ENCODE measurements at places on chromosomes 2 and 18. TPM values are rescaled to one million over a fixed set of nuclear protein-coding genes. Genes with fewer than 3 reads are reported as not detected.

The SPIRE1 gene
- 15.1 TPM for polyA plus RNA-seq

The CD8B2 gene
- polyA plus RNA-seq: not detected

The VWC2L gene
- not detected for polyA plus RNA-seq

The POTEJ gene
- 0.06 TPM for polyA plus RNA-seq

The ALKAL2 gene
- 0.49 TPM for polyA plus RNA-seq

The ZNF516 gene
- polyA plus RNA-seq: 53.3 TPM

The RGPD3 gene
- 0.22 TPM for polyA plus RNA-seq

The POTEE gene
- not detected for polyA plus RNA-seq

The MC5R gene
- polyA plus RNA-seq: 5.5 TPM

The GATA6 gene
- polyA plus RNA-seq: 1.3 TPM

DNA sequence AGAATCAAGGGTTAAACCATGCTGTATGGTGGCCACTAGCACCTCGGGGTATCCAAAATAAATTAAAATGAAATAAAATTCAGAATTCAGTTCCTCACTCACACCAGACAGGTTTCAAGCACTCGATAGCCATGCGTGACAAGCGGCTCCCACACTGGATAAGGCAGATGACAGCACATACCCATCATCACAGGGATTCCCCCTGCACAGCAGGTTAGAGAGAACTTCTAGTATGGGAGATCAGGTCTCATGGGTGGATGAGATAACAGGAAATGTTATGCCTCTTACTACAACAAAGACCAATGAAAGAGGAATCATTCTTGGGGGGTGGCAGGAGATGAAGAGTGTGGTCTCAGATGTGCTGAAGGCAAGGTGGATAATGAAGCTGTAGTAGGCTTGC, 121.9 kb upstream of the ACAA2 start:
- no peak for DNase-seq

DNA sequence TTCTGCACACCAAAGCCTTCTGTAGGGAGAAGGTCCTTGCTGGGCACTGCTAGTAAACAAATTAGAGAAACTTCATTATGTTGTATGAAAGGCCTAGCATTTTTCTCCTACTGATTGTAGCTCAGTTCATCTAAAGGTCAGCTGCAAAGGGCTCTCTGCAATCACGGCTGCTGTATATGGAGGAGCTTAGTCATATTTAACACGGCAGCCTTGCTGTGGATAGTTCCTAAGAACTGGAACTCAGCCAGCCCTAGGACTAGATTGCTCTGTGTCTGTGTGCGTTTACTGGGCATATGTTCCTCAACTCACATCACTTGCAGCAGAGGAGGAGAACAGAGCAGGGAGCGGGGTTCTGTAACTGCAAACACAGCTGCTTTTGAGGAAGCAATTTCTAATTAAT, 1103.9 kb upstream of the KLHL29 start:
- DNase-seq: peak; percentile 32

DNA sequence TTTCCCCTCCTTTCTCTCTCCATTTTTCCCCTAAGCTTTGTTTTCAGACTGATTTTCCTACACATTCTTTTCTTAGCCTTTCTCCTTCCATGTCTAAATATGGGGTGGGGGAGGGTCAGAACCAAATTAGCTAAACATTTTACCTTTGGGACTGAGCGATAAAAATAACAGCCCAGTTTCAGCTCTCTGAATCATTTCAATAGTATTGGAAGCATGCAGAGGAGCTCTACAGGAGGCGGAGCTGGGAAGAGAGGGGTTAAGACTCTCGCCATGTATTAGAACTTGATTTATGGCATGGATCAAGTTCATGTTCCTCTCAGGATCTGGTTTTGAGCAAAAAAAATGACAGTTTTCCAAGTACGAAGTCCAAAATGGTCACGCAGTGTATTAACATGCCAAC, 109.1 kb downstream of the CPO start:
- DNase-seq: no peak

- DNase-seq: no peak
Observed at GRCh38 chr2:241081190-241081642, 20.9 kb downstream of the MTERF4 start.

DNA sequence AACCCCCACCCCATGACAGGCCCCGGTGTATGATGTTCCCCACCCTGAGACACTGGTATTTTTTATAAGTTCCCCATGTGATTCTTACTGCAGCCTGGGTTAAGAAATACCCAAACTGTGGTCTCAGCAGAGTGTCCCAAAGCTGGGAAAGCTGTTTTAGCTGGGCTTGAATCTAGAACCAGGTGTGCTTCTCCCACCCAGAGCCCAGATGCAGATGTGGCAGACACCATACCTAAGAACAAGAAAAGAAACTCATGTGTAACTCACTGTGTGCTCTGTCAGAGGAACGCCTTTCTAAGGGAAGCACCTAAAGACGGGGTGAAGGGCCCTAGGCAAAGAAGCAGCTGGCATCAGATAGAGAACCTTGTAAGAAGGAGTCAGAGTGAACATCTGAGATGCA, 23.9 kb downstream of the DOK1 start:
- DNase-seq: no peak

GRCh38 chr2:10328670-10329579, 26.2 kb downstream of the HPCAL1 start:
- no peak for DNase-seq

GRCh38 chr2:111188681-111189080, 68.0 kb downstream of the BCL2L11 start:
- DNase-seq: no peak

DNA sequence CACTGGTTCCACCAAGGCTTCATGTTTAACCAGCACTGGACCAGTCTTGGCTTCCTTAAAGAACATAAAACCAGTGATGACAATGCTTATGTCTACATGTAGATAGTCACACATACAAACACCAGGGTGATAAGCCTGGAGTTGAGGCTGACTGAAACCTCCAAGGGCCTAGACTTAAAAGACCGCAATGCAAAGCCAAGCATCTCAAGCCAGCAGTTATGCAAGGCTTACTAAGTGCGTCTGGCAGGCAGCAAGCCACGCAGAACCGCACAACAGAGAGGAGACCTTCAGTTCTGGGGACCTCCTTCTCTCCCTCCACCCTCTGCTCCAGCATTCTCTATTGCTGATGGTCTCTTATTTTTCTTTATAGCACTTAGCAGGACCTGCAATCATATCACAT, 63.2 kb upstream of the ACAA2 start:
- DNase-seq: no peak

DNA sequence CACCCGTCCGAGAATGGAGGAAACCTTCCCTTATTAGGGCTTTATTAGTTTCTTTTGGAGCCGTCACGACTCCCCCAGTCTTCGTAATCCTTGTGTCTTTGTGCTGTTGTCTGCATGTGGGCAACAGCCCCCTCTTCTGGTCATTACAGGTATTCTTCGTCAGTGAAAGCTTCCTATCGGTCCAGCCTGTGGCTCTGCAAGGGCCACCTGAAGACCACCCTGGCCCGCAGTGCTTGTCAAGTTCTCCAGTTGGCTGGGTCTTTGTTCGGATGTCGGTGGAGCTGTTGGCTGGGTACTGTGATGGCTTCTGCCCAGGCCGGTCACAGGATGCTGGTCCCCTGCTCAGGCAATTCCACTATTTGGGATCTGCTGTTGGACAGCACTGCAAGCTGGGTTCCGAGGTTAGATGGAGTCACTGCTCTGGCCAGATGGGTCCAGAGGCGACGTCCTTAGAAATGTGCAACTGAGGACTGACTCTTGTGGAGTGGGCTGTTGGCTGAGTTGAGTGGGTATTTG, 19.2 kb downstream of the E2F6 start:
- peak; percentile 64 for DNase-seq

DNA sequence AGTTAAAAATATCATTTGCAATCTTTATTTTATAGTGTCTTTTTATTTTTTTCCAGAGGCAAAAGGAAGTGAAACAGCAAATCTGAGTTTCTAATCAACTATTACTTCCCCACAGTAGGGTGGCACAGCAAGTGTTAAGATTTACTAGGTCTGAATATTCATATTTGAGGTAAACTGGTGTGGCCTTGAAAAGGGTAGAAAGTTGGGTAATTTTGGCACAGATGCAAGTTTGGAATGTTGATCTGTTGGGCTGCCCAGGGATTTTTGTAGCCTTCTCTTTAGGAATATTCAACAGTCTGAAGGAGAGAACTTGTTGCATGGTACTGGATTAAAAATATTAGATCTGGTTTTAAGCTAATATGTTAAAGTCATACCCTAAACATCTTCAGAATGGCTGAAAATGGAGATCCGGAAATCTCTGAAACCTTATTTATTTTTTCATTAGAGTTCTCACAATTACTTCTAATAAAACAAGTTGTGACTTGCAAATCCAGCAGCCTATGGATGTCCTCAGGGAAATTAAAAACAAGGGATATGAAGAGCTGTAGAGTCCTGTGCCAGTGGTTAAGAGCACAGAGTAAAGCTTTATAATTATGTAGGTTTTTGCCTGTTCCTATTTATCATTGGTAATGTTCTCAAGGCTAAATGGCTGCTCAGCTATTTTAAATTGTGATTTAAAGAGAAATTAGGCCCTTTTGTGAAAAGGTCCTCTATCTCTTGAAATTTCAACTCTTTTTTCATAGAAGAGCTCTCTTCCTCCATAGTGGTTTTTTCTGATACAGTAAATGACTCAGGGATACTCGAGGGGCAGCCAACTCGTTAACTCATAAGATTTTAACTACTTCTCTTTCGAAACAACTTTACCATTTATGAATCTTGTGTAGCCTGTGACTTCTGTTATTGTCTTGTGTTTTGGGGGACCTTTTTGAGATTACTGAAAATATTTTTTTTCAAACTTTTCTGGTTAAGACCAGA, 11.0 kb downstream of the TANK start:
- no peak for DNase-seq

- no peak for DNase-seq
Observed at GRCh38 chr2:71824436-71824835, 323.2 kb downstream of the CYP26B1 start.

DNA sequence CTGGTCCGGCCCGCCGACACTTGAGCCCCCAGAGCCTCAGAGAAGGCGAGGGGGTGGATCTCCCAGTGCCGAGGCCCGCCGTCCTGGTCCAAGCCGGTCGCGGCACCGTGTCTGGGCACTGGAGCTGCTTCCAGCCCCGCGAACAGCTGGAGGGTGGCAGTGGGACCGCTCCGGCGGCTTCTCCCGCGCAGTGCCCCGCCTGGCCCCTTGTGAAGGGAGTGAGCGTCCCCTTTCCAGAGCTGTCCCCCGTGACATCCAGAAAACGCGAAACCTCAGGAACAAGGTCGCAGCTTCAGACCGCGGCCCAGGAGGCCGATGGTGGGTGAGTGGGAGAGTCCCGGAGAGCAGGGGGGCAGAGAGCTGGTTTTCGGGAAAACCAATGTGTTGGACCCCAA, 579 bp upstream of the EMX1 start:
- no peak for DNase-seq

DNA sequence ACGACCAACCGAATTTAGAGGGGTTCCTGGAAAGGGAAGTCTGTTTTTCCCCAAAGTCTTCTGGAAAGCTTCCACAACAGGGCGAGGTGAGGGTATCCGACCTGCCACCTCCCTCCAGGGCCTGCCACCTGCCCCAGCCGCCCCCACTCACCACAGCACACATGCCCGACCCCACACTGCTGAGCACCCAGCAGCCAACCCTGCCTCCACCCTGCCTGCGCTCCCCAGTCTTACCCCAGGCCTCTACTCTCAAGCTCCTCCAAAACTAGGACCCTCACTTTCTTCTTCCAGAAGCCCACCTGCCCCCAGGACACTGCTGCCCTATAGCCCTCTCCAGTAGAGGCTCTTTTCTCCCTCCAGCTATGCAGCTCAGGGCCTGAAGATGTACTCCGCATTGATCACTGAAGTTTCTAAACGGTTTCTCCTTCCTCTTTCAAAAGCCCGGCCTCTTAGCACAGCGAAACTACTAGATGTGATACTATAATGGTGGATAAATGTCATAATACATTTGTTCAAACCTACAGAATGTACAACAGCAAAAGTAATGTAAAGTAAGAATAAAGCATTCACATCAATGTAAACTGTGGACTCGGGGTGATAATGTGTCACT, 128.8 kb upstream of the SLC1A4 start:
- no peak for DNase-seq

DNA sequence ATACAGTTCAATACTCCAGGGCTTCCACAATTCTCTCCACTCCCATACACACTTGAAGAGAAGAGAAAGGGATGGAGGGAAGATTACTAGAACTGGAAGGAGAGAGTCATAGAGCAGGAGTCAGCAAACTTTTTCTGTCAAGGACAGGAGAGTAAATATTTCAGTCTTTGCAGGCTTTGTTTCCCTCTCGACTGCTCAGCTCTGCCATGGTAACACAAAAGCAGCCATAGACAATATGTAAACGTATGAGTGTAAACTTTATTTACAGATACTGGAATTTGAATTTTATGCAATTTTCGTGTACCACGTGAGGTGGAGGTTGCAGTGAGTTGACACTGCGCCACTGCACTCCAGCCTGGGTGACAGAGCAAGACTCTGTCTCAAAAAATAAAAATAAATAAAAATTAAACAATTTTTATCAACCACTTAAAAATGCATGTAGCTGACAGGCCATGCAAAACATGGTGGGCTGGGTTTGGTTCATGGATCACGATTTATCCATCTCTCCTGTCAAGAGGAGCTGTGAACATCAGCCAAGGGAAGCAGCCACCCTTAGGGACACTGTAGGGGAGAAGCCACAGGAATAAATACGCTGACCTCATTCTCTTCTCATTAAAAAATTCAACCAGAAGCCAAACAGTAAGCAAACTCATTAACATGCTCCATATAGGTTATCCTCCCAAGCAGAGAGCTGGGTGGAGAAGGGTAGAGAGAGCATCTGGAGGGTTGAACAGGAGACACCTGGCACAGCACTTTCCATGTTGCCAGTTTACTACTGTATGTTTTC, 266.4 kb upstream of the FN1 start:
- DNase-seq: no peak

- no peak for DNase-seq
Observed at GRCh38 chr18:75350512-75350839, 77.0 kb downstream of the SMIM21 start.

- DNase-seq: no peak
Observed at GRCh38 chr2:197893403-197894177, 89.2 kb downstream of the PLCL1 start.

DNA sequence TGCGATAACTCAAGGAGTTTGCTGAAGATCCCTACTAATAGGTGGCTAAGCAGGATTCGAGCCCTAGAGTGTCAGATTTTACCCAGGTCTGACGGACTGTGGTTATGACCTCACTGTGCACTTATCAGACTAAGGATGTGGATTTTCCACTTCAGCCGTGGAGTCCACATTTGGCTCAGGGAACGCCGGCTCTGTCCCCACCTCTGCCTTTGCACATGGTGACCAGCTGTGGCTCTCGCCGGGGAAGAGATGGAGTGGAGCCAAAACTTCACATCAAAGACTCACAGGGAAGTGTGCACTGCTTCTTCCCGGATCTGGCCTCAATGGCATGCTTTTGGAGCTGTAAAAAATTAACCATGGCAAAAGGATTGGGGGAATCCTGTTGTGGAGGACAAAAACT, 249.3 kb upstream of the APCDD1 start:
- no peak for DNase-seq

All from hindlimb muscle (tissue), 1 donor.